Activated CD8-positive, alpha-beta T cell treated with anti-CD3 and anti-CD28 coated beads, Interleukin-2, amount 10 ng/mL, durations not matched to agents 7 days and 5 days (primary cell): ENCODE measurements at places on chromosomes 1 and 21. TPM values are rescaled to one million over a fixed set of nuclear protein-coding genes. Genes with fewer than 3 reads are reported as not detected.

- no peaks in the 10 kb centered on the region for H3K27me3 ChIP-seq
- DNase-seq = no peak
- no peak overlapping the region for H3K27ac ChIP-seq
- H3K36me3 ChIP-seq = peaks cover 76% of the 10 kb centered on the region
- no peak overlapping the region for H3K4me3 ChIP-seq
- H3K4me1 ChIP-seq = peaks cover 20% of the 10 kb centered on the region
Observed at GRCh38 chr1:30991862-30992606, 73.5 kb downstream of the PUM1 start.

The CRNN gene
- not detected for total RNA-seq

- no peaks in the 10 kb centered on the region for H3K4me1 ChIP-seq
- no peaks in the 10 kb centered on the region for H3K27me3 ChIP-seq
- no peak for DNase-seq
- H3K4me3 ChIP-seq = no peak overlapping the region
Observed at GRCh38 chr1:193884848-193885558, 698.6 kb upstream of the B3GALT2 start.

DNA sequence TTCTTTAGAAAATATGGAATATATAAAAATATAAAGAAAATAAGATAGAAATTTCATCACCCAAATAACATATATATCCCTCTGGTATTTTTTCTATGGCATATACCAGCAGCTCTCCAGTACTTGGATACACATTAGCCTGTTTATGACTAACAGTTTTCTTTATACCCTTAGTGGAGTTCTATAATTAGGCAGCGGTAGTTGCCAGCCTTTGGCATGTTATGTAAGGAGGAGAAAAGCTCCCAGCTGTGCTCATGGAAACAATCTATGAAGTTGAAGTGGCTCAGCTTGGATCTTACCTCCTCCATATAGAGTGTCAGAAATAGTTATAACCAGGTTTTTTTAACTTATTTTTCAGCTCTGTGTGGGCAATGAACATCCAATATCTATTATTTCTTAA lies 1636.8 kb downstream of the AMY1C start:
- H3K4me1 ChIP-seq = no peaks in the 10 kb centered on the region
- DNase-seq = no peak
- H3K27me3 ChIP-seq = no peaks in the 10 kb centered on the region
- no peaks in the 10 kb centered on the region for H3K36me3 ChIP-seq
- no peak overlapping the region for H3K4me3 ChIP-seq

The AIM2 gene
- total RNA-seq = 1.8 TPM
